Activated CD4-positive, CD25-positive, alpha-beta regulatory T cell (primary cell): ENCODE measurements at places on chromosomes 1 and 21.

GRCh38 chr1:228727681-228728171, 7.6 kb upstream of the RHOU start:
- DNase-seq: no peak

DNA sequence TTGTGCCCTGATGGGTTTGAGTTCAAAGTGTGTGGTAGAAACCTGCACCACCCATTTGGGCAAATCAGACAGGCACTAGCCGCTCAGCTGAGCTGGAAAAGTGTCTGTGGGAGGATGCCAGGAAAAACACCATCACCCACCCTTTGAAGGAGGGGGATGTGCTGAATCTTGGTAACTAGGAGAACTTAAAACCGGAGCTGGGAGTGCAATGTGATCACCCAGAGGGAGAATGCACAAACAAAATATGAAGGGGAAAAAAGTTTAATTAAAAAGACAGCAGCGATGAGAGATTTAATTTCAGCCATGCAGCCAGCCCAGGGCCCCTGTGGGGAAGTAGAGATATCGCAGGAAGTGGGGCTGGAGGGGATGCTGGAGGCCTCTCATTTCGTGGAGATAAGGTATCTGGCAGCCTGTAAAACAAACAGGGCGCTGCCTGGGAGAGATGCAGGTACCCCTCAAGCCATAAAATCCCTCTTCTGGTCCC, 86.8 kb upstream of the BCAR3 start:
- no peak for DNase-seq

DNA sequence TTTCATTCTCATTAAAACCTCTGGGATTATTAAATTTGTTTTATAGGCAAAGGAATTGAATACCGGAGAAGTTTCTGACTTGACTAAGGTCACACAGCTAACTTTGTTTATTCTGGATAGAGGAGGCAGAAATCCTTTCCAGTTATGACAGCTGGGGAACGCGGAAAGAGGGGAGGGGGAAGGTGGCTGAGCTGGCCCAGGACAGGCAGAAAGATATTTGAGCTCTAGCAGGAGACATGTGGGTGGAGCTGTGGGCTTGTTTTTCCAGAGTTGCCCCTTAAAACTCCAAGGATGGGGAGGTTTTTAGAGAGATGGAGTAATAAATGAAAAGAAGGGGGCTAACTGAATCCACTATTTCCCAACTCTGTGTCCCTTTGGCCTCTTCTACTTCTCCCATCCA, 27.8 kb downstream of the FOXD2 start:
- DNase-seq: no peak

- DNase-seq: no peak
Observed at GRCh38 chr1:203675596-203676347, 49.1 kb downstream of the ATP2B4 start.

DNA sequence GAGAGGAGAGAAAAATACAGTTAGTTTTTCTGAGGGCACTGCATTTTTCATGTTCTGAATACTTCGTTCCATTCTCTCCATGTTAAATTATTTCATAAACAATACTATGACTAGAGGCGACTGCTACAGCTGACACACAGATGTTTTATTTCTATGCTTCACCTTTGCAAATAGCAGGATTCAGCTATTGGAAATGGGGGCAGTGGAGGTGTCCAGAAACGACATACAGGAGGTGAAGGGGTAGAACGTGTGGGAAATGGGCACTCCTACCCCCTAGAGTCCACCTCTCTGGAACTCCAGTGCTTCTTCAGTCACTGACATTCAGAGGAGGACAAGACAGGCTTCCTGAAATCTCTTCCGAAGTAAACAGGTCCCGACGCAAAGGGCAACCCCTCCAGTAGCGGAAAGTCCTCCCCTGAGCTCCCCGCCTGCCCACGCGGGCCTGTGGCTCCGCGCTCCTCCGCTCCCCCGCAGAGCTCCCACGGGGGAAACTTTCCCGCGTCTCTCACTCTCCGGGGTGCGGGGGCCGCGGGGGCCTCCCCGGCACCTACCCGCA, 480 bp downstream of the DPYD start:
- DNase-seq: no peak

GRCh38 chr1:38190983-38191382, 144.4 kb upstream of the POU3F1 start:
- DNase-seq: no peak

DNA sequence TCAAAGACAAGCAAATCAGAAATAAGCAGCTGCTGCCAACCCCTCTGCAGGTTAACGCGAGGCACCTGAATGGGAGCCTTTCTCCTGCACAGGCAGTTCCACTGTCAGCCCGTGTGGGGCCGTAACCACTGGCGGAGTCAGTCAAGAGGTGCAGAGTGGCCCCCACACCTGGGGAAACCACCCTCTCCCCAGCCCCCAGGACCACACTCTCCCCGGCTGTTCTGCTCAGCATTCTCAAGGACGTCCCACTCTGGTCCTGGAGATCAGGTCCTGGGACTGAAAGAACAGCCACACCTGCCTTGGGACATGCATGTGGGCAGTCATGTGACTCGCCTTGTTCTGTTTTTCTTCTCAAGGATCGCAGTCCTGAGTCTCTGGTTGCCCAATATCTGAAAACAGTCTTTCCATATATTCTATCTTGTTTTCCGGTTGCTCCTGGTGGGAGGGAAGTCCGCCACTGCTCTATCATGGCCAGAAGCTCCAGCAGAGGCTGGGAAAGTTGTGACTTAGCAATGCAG, 252.5 kb downstream of the PTPRU start:
- DNase-seq: no peak
